ENCODE measurements at places on chromosomes 4 and X. TPM values are rescaled to one million over a fixed set of nuclear protein-coding genes. Genes with fewer than 3 reads are reported as not detected.
A peak's percentile ranks its signal among the peaks of the same experiment; 100 is the strongest.

DNA sequence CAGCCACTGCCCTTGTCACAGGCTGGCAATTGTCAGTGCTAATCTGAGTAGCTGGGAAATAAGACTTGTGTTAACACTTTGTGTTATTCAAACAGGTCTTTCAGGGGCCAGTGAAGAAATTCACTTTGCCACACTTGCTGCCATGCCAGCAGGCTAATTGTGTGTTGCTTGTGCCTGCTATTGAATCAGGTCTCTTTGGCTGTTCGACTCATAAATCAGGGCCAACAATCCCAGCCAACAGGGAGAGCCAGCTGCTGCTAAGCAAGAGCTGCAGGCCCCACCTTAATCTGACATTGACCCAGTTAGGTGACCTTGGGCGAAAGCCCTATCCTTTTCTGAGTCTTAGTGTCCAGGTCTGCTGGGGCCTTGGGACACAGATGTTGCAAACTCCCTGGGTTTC is 28.1 kb upstream of the MAMLD1 start:
- DNase-seq: no peak

SULT1B1 gene
- total RNA-seq: 9.2 TPM

RIBC1 gene
- total RNA-seq: 0.87 TPM

- DNase-seq: peak; percentile 86
These were observed 16.8 kb downstream of the FGFR3 start for GRCh38 chr4:1809754-1810502.

- no peak for DNase-seq
These were observed 97.6 kb downstream of the MGST2 start for GRCh38 chr4:139763205-139763604.

- DNase-seq: no peak
These were observed 96.0 kb downstream of the ADGRL3 start for GRCh38 chr4:61296144-61296543.

- DNase-seq: no peak
These were observed 185.0 kb upstream of the FAM241A start for GRCh38 chr4:111960241-111960667.

CD38 gene
- 2.4 TPM for total RNA-seq

DNA sequence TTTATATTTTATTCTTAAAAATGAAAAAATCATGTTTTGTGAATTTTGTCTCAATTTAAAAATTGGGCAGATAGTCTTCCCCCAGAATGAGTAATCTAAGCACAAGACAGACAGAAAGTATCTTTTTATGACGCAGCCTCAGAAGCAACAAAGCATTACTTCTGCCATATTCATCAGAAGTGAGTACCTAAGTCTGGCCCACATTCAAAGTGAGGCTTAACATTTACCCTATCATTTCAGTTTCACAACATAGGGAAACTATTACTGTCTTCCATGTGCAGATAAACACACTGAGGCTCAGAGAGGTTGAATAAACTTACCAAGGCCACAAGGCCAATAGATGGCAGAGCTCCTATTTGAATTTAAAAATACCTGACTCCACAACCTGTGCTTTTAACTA is 4.4 kb upstream of the PRDX4 start:
- no peak for DNase-seq

DNA sequence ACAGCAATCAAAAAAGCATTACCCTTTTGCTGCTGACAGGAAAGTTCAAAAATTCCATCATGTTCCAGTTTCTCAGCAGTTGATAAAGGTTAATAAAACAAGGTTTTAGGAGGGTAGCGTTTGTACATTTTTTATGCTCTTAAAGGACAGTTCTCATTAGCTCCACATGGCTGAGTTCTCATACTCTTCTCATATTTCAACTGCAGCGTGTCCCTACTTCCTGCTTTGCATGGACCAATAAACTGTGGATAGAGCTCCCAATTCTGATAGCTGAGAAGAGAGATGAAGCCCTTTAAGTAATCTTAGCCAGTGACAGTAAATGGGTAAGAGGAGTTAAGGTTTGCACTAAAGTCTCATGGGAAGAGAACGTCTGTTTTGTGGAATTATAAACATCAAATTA is 53.5 kb downstream of the SPANXA2 start:
- no peak for DNase-seq

GRCh38 chr4:84578540-84579402 is 4.2 kb upstream of the CDS1 start:
- DNase-seq: no peak

- DNase-seq: no peak
These were observed 270.3 kb upstream of the HS3ST1 start for GRCh38 chr4:11698846-11699590.

- no peak for DNase-seq
These were observed 2.0 kb upstream of the ATRX start for GRCh38 chrX:77788050-77788449.

- no peak for DNase-seq
These were observed 88.9 kb downstream of the RASL11B start for GRCh38 chr4:52951016-52951415.

ADAMTS3 gene
- 3.6 TPM for total RNA-seq

MID2 gene
- 25.2 TPM for total RNA-seq

STATH gene
- total RNA-seq: not detected

BTC gene
- total RNA-seq: 3.4 TPM

- DNase-seq: no peak
These were observed 28.4 kb downstream of the PROM1 start for GRCh38 chr4:16055471-16055870.

GRCh38 chrX:101206471-101206870 is 13.1 kb upstream of the DRP2 start:
- no peak for DNase-seq

- no peak for DNase-seq
These were observed 29.9 kb downstream of the BCLAF3 start for GRCh38 chrX:19960913-19961312.

- DNase-seq: no peak
These were observed 15.0 kb downstream of the FNIP2 start for GRCh38 chr4:158783785-158784184.

DNA sequence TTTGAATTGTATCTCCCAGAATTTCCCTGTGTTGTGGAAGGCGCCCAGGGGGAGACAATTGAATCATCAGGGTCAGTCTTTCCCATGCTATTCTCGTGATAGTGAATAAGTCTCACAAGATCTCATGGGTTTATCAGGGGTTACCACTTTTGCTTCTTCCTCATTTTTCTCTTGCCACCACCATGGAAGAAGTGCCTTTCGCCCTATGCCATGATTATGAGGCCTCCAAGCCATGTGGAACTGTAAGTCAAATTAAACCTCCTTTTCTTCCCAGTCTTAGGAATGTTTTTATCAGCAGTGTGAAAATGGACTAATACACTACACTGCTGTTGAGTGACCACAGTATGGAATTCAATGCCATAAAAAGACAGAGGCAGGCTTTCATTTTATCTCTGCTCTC is 12.2 kb downstream of the CENPC start:
- no peak for DNase-seq

DNA sequence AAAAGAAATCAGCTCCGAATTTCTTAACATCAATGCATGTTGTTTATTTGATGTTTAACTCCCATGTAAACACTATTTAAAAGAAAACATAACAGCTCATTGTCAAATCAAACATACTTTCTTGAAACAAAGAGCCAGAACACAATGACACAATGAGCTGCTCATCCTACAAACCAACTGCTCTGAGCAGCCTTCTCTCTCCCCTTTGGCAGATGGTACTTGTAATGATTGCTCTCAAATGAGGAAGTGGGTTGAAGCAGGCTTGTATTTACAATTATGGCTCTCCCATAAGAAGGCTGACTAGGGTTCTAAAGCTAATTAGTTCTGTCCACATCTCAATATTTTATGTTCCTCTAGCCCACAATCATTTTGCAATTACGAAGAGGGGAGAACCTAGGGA is 637.8 kb upstream of the ADGRL3 start:
- no peak for DNase-seq

DNA sequence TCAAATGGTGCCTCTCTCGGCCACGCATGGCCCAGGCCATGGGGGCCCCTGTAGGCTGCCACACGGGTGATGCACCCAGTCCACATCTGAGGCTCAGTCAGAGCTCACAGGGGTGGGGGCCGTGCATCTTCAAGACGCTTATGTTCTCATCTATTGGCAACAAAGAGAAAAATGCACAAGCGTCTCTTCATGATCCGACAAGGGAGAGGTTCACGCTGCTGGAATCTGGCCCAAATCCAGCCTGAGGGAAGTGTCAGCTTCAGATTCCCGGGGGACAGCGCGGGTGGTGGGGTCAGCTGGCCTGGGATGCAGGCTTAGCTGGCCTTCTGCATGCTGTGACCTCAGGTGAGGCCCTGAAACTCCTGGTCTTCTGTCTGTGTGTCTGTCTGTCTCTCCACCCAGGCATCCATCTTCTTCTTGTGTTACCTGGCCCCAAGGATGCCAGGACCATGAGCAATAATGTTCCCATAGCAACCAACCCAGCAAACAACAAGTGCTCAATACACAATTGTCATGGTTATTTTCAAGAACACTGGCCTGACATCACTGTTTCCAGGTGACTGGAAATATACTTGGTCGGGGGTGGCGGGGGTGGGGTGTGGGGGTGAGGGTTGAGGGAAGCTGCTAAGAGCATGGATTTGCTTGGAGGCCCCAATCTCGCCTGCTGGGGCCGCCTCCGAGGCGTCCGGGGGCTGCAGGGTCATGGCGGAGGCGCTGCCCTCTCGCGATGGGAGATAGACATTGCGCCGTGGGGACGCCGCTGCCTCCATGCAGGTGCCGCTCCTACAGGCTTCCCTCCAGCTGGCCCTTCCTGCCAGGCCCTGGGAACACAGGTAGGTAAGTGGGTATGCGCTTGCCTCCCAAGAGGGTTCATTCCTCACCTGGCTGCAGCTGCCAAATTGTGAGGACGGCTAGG is 48.3 kb downstream of the ABLIM2 start:
- DNase-seq: no peak

GRCh38 chr4:7070729-7071511 is 3.1 kb upstream of the GRPEL1 start:
- peak; percentile 92 for DNase-seq

GRCh38 chrX:23887918-23888317 is 19.8 kb downstream of the APOO start:
- no peak for DNase-seq

FGD1 gene
- 3.7 TPM for total RNA-seq

DNA sequence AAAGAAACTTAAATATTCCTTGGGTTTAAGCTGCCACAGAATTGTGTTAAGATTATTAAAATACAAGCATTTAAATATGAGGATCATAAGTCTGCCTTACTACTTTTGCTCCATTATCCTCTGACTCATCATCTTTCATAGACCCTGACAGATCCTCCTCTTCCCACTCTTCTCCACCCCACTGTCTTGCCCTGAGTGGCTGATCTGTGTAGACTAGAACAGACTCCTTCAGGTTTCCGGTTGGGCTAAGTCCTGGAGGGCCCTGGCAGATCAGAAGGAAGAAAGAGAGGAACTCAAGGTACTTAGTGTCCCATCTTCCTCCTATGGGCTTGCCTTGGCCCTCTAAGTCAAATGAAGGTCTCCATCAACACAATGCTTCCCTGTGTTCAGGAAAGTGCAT is 30.7 kb downstream of the PALLD start:
- DNase-seq: no peak

ZNF330 gene
- 47.4 TPM for total RNA-seq

DNA sequence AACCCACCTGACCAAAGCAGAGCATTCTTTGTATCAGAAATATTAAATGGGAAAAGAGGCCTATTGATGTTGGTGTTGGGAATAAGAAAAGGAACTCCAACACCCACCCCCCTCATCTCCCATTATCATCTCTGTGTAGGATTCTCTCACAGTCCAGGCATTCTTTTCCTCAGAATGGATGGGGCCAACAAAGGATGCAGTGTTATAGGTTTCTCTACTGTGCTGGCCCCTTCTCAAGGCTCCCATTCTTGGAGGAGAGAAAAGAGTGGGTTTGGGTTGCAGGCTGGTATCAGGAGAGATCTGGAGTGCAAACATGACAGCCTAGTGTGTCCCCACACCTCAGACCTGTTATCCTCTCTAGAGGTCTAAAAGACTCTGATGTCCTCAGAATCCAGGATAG is 59.6 kb downstream of the UGT8 start:
- DNase-seq: no peak

All from upper lobe of right lung (tissue), 1 donor.